ENCODE measurements at places on chromosomes 5 and 9.

- DNase-seq = peak; percentile 74
These were observed 3.0 kb upstream of the FAM13B start for GRCh38 chr5:138035605-138036537.

DNA sequence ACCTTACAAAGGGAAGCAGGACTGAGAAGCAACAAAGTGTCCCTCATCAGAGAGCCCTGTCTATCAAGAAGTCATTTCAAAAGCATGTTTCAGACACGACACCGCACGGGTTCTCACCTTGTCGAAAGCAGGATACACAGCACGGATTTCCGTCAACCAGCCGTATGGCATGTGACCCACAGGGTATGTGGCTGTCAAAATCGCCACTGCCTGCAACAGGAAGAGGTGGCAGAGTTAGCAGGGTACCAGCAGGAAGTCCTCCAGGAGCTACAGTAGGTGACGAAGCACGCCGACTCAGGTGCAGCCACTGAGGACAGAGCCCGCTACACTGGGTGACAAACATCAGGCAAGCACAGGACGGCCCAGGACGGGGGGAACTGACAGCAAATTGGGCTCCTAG, 81.2 kb downstream of the OTULIN start:
- no peak for DNase-seq

DNA sequence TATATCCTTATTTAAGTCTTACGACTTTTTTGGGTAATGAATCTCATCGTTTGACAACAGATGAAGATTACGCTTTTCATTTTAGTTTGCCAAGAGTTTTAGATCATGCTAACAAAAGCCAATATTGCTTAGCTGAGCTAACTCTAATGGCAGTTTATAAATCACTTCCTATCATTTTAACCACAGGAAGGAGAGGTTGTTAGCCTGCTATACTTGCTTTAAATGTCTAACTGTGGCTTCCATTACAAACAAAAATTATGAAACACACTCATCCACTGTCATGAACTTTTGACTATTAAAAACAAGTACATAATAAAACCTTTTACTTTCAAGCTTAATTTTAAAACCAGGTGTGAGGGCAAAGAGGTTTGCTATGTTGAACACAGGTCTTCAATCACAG, 53.7 kb upstream of the ANKH start:
- DNase-seq = no peak

GRCh38 chr9:128631636-128632035, 25.0 kb downstream of the DYNC2I2 start:
- DNase-seq = no peak

DNA sequence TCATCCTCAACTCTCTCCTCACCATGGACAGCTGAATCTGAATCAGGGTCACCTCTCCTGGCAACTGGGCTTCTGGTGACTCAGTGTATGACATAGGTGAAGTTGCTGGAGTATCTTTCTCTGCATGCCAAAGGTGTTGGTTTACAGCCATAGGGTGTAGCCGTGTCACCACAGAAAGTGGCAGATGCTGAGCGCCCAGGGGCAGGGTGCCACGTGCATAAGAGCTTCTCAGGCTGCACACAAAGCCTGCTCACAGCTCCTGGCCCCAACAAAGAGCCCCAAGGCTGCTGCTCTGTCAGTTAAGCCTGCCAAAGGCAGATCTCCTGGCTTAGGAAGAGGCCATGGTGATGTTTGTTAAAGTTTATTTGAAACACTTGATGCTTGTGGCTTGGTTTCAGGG, 297.7 kb upstream of the WWC1 start:
- DNase-seq = no peak

- DNase-seq = peak; percentile 87
These were observed 4.1 kb downstream of the PTGS1 start for GRCh38 chr9:122374885-122375420.

- DNase-seq = no peak
These were observed 321.8 kb upstream of the ADCY2 start for GRCh38 chr5:7074176-7074575.

Measured in femur (tissue), 1 donor.